ENCODE measurements at places on chromosomes 6 and 20. TPM values are rescaled to one million over a fixed set of nuclear protein-coding genes. Genes with fewer than 3 reads are reported as not detected.

DNA sequence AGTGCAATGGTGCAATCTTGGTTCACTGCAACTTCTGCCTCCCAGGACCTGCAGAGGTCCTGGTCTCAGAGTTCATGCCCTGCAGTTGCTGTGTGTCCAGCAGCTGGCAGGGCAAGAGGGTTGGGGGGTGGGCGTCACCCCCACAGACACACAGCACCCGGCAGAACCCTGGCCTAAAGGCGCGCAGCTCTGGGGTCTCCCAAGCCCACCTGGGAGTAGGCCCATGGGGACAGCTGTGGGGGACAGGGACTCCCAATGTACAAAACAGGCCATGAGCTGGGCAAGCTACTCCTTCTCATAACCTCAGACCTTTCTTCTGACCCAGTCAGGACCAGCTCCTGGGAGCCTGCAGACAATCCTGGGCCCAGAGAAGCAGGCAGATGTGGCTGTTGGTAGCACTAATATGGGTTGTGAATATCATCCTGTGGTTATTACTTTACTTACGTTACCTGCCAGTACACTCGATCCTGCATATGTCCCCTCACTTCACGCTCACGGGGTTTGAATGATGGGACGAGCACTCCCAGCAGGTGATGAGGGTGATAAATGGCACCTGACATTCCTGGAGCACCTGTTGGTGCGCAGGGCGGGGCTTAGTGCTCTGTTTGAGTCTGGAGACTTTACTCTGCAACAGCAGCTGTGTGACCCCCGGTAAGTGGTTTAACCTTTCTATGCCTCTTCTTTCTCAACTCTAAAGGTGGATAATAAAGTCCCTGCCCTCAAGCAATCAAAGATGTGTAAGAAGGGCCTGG lies 39.9 kb upstream of the SULF2 start:
- peaks cover 3% of the 10 kb centered on the region for H3K4me1 ChIP-seq
- H3K36me3 ChIP-seq = no peaks in the 10 kb centered on the region

DNA sequence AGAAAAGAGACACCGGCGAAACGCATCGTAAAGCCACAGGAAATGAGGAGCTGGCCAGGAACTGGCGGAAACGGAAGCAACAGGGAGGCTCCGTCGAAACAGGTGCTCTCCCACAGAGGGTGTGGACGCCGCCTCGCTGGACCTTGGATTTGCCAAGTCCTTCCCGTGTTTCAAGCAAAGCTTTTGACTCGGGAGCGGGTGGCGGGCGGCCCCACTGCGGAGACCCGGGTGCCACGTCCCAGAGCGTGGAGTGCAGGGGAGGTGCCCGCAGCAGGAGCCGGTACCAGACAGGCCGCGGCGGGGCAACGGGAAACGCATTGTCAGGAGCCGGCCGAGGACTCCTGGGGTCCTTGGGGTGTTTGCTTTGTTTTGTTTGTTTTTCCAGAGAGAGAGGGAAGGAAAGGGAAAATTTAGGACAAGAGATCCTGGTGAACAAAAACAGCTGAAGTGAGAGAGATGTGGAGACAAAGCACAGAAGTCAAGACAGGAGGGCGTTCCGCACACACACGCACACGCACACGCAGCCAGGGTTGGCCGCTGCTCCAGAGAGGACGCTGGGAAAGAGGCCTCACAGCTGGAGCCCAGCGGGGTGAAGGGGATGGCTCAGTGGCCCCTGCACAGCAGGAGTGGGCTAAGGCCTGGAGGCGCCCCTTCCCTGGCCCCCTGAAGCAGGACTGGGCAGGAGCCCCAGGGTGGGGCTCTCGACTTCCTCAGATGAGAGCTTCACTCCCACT lies 50.9 kb upstream of the CHRNA4 start:
- H3K4me1 ChIP-seq = no peaks in the 10 kb centered on the region
- no peak for DNase-seq
- no peaks in the 10 kb centered on the region for H3K27me3 ChIP-seq
- H3K36me3 ChIP-seq = no peaks in the 10 kb centered on the region
- no peak overlapping the region for H3K4me3 ChIP-seq
- no peak overlapping the region for H3K27ac ChIP-seq

- H3K4me1 ChIP-seq = no peaks in the 10 kb centered on the region
- DNase-seq = peak; percentile 32
- H3K27ac ChIP-seq = no peak overlapping the region
- no peaks in the 10 kb centered on the region for H3K27me3 ChIP-seq
- H3K36me3 ChIP-seq = no peaks in the 10 kb centered on the region
These were observed 43.1 kb upstream of the SNX9 start for GRCh38 chr6:157779705-157780604.

DNA sequence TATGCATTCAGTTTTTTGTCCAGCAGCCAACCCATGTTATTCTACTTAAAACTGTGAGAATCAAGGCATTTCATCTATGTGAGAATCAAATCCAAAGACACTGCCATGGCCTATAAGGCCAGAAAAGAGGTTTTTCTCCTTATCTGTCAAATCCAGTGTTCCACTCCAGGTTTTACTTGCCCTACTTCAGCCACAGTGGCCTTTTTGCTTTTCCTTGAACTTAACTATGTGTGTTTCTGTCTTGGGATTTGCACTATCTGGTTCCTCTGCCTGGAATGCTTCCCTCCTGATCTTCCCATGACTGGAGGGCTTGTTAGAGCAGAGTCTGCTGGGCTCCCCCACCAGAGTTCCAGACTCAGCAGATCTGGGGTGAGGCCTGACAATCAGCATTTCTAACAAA lies 113.1 kb upstream of the DOK5 start:
- no peak for DNase-seq
- H3K36me3 ChIP-seq = no peaks in the 10 kb centered on the region
- no peaks in the 10 kb centered on the region for H3K4me1 ChIP-seq

DNA sequence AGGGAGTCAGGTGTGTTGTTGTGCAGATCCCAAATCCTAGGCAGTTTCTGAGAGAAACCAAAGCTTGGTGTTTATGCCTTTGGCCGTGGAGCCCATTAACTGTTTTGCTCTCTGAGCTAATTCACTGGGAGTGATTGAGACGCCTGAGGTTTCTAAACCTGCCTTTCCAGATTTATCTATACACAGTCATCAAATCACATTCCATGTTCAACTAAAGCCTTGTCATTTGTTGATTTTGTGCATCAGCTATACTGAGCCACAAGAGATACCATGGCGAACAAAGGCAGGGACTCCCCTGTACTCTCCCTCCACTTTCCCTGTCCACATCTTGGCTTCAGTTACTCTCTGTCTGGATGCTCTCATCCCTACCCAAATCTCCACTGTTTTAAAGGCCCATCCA lies 229.7 kb upstream of the PMEPA1 start:
- no peaks in the 10 kb centered on the region for H3K27me3 ChIP-seq
- H3K4me3 ChIP-seq = no peak overlapping the region
- no peak for DNase-seq
- H3K27ac ChIP-seq = no peak overlapping the region
- no peaks in the 10 kb centered on the region for H3K36me3 ChIP-seq

EFCAB8 gene
- total RNA-seq = 0.41 TPM

CST7 gene
- 0.25 TPM for total RNA-seq

SGK2 gene
- 0.64 TPM for total RNA-seq

ZNF341 gene
- 2.0 TPM for total RNA-seq

PRSS16 gene
- 2.0 TPM for total RNA-seq

DACT2 gene
- not detected for total RNA-seq
